ENCODE measurements at places on chromosomes 6 and 20. TPM values are rescaled to one million over a fixed set of nuclear protein-coding genes. Genes with fewer than 3 reads are reported as not detected.

- peak; percentile 23 for DNase-seq
Observed at GRCh38 chr20:61886721-61887595, 178.7 kb downstream of the TAF4 start.

GRCh38 chr6:4804095-4804494, 27.9 kb downstream of the CDYL start:
- DNase-seq, result no peak

The ASCC3 gene
- total RNA-seq, result 40.5 TPM

GRCh38 chr20:23146181-23146580, 60.1 kb upstream of the CD93 start:
- DNase-seq, result no peak

GRCh38 chr20:15140286-15140685, 802.9 kb upstream of the FLRT3 start:
- DNase-seq, result no peak

DNA sequence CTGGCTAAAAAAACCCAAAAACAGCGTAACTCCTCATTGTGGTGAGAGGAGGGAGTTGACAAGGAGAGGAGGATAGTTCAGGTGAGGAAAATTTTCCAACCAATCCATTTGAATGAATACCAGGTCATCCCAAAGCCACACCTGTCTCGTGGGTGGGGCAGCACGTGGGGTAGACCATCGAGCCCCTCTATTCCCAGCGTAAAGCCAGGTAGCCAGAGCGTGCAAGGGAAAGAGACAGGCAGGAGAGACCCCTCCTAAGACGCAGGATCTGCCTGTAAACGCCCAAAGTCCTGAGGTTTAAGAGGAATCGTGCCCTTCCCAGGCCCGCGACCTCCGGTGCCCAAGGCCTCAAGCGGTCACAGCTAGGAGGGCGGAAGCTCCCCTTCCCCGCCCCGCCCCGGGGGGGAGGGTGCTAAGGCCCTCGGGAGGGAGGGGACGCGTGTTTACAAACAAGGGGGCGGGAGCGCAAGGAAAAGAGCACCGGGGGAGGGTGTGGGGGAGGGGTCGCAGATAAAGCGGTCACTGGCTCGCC, 712 bp downstream of the RXRB start:
- DNase-seq, result peak; percentile 74

DNA sequence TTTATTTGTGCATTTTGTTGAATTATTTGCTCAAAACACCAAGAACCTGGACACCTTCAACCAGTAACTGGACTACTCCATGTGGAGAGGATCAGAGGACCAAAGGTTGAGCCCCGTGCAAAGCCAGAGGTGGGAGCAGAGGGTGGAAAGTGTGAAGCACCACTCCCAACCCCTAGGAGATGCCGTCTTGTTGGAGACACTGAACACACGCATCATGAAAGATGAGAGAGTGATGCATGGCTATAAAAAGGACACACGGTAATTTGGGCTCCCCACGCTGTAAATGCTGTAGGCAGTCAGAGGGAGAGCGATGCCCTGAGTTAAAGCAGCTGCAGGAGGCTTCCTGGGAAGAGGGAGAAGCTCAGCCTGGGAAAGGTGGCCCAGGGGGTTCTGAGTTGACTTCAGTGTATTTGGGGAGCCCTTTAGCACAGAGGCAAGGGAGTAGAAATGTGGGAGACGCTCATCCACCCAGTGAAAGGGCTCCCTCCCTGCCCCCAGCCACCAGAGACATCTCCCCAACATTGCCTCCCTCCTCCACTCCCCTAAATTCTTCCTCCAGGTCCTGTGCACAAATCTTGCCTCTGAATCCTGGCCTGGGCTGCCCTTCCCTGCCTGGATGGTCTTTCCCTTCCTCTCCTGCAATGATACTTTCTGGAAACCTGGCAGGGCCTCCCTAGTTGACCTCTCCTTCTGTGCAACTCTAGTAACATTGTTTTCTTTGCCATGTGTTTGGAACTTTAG, 55.8 kb upstream of the IYD start:
- DNase-seq, result no peak

GRCh38 chr20:1801225-1801928, 93.8 kb upstream of the SIRPA start:
- DNase-seq, result no peak

The FRK gene
- total RNA-seq, result 3.7 TPM

- no peak for DNase-seq
Observed at GRCh38 chr6:9537381-9537780, 877.5 kb downstream of the TFAP2A start.

The MUC22 gene
- not detected for total RNA-seq

DNA sequence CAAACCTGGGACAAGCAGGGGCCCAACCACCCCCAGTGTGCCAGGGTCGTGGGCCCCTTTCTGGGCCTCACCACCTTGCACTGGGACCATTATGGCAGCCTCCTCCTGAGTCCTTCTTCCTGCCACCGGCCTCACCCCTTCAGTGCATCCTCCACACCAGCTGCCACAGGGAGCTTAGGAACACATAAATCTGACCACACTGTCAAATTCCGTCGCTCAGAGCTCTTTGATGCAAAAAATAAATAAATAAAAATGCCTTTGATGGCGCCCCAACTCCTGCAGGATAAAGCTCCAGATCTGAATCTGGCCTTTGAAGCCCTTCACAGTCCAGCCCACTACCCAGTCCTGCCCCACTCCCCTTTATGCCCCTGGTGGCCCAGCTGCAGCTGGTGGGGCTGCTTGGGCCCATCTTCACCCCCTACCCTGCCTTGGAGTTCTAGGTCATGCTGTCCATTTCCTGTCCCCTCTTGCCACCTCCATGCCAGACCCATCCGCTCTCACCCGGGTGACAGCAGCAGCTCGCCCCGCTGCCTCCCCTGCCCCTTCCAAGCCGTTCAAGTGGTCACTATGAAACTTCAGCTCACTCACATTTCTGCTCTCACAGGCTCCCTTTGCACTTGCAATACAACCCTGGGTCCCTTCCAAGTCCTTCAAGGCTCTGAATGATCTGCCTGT, 16.0 kb downstream of the MYH7B start:
- no peak for DNase-seq

- no peak for DNase-seq
Observed at GRCh38 chr6:89023591-89024441, 56.7 kb upstream of the PNRC1 start.

The SCGN gene
- not detected for total RNA-seq

DNA sequence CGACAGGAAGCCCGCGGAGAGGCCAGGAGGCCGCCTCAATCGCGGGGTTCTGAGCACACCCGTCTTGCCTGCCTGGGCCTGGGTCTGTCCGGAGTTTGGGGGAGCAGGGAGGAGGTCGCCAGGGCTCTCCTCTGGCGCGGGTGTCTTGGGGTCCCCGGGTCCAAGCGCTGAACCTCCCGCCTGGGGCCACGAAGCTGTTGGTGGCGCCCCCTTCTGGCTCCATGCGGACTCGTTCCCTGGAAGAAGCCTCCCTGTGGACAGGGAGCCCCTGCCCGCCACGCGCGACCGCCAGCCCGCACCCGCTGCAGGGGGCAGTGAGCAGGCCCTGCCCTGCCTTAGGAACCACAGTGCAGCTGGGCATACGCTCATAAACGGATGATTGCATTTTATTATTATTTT, 44.7 kb downstream of the MCUR1 start:
- DNase-seq, result no peak

The RRAGD gene
- 15.9 TPM for total RNA-seq

GRCh38 chr20:3889489-3890397, 556 bp downstream of the PANK2 start:
- no peak for DNase-seq

The ZNF337 gene
- total RNA-seq, result 11.4 TPM

DNA sequence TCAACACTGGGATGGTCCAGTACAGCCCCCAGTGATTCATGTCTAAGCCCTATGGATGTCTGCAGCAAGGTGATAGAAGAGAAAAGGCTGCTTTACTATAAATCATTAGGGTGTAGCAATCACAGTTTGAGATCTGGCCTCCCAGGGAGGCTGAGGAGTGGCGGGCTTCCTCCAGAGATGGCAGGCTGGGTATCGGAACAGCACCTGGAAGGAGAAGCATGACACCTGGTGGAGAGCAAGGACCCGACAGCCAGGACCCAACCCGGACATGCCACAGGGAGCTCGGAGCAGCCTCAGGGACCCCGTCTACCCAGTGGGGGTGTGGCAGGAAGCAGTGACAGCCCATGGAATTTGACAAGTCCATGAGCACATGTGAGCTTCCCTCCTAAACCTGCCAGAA, 114.8 kb upstream of the CD93 start:
- DNase-seq, result peak; percentile 48

The OR2B6 gene
- 0.25 TPM for total RNA-seq

GRCh38 chr6:116763906-116764628, 1.5 kb downstream of the FAM162B start:
- no peak for DNase-seq

GRCh38 chr6:91029211-91029610, 442.3 kb upstream of the MAP3K7 start:
- no peak for DNase-seq

DNA sequence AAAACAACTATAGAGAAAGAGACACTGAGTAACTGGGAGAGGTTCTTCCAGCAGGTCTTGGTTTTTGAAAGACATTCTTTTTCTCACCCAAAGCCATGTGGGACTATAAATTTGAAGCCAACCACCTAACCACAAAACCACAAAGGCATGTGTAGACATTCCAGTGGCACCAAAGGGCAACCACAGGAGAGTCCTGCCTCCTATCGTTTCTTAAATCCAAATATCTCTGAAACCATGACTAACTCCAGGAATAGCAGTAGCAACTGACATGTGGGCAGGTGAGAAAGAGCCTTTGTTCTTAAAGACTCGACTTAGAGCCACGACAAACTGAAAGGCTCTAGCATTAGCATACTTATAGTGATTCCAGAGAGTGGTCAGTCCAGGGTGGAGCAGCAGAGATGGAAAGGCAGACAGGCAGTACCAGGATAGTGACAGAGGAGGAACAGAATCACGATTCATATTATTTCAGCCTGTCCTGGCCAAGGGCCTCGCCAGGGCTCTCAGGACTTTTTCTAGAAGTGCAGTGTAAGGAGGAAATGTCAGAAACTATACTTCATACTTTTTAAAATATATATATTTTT, 9.4 kb upstream of the COL9A1 start:
- DNase-seq, result peak; percentile 70

All from HCT116 (cell line).